ENCODE measurements at places on chromosomes 4 and X. TPM values are rescaled to one million over a fixed set of nuclear protein-coding genes. Genes with fewer than 3 reads are reported as not detected.

Gene MTMR8
- total RNA-seq, result 5.0 TPM

Gene L1CAM
- total RNA-seq, result 2.1 TPM

Gene ARHGAP10
- total RNA-seq, result 9.4 TPM

Gene CCKAR
- total RNA-seq, result not detected

Gene LRAT
- not detected for total RNA-seq

- peaks cover 3% of the 10 kb centered on the region for H3K4me1 ChIP-seq
- no peak overlapping the region for H3K4me3 ChIP-seq
- peaks cover 4% of the 10 kb centered on the region for H3K36me3 ChIP-seq
- H3K27me3 ChIP-seq, result no peaks in the 10 kb centered on the region
- no peak overlapping the region for H3K27ac ChIP-seq
Measured at GRCh38 chrX:51837921-51838320, 55.5 kb upstream of the MAGED1 start.

GRCh38 chr4:82373486-82373815 lies 340 bp downstream of the HNRNPD start:
- peak overlapping the region; percentile 97 for H3K4me3 ChIP-seq
- peaks cover 45% of the 10 kb centered on the region for H3K4me1 ChIP-seq
- H3K27me3 ChIP-seq, result no peaks in the 10 kb centered on the region
- no peak for DNase-seq
- peaks cover 68% of the 10 kb centered on the region for H3K36me3 ChIP-seq

DNA sequence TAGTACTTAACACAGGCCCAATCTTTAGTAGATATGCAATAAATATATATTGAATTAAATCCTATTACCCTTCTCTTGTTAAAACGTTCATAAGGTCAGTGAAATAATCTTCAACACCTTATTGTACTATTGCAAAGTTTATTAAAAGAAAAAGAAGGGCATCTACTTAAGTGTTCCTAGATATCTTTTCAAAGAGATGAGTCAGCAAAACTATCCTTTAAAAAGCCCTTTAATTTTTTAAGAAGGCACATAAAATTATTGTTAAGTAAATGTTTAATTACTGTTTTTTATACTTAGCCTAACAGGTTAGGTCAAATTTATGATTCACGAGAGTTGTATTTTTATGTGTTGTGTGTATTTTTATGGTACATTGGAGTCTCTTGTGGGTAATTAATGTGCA lies 77.3 kb upstream of the PPP1R2C start:
- H3K27ac ChIP-seq, result no peak overlapping the region
- no peak overlapping the region for H3K4me3 ChIP-seq
- H3K4me1 ChIP-seq, result no peaks in the 10 kb centered on the region
- H3K36me3 ChIP-seq, result no peaks in the 10 kb centered on the region

- H3K27me3 ChIP-seq, result no peaks in the 10 kb centered on the region
- no peak overlapping the region for H3K4me3 ChIP-seq
- H3K4me1 ChIP-seq, result peaks cover 9% of the 10 kb centered on the region
- H3K27ac ChIP-seq, result no peak overlapping the region
- DNase-seq, result no peak
Measured at GRCh38 chr4:121239951-121240350, 75.8 kb upstream of the TNIP3 start.

DNA sequence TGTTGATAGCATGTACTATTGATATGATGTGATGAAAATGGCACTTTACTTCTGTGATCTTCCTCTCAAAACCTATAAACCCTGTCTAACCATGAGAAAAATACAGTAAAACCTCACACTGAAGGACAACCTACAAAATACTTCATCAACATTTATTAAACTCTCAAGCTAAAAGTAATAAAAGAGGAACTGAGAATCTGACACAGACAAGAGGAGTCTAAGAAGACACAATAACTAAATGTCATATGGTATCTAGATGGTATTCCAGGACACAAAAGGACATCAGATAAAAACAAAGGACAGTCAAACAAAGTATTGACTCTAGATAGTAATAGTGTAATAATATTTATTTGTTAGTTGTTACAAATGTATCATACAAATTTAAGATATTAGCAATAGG lies 655.3 kb downstream of the SH3BGRL start:
- H3K4me1 ChIP-seq, result no peaks in the 10 kb centered on the region
- no peak for DNase-seq
- no peak overlapping the region for H3K27ac ChIP-seq
- no peak overlapping the region for H3K4me3 ChIP-seq
- no peaks in the 10 kb centered on the region for H3K36me3 ChIP-seq
- no peaks in the 10 kb centered on the region for H3K27me3 ChIP-seq

- no peak overlapping the region for H3K4me3 ChIP-seq
- no peak overlapping the region for H3K27ac ChIP-seq
- H3K4me1 ChIP-seq, result peaks cover 37% of the 10 kb centered on the region
- peaks cover 36% of the 10 kb centered on the region for H3K36me3 ChIP-seq
Measured at GRCh38 chrX:13059637-13060499, 15.4 kb upstream of the FAM9C start.

- no peaks in the 10 kb centered on the region for H3K27me3 ChIP-seq
- peak overlapping the region; percentile 96 for H3K27ac ChIP-seq
- H3K36me3 ChIP-seq, result peaks cover 9% of the 10 kb centered on the region
- H3K4me1 ChIP-seq, result peaks cover 65% of the 10 kb centered on the region
- no peak for DNase-seq
- peak overlapping the region; percentile 77 for H3K4me3 ChIP-seq
Measured at GRCh38 chrX:56762707-56763555, 33.9 kb downstream of the NBDY start.

- H3K4me1 ChIP-seq, result peaks cover 41% of the 10 kb centered on the region
- peak overlapping the region; percentile 90 for H3K4me3 ChIP-seq
- peak; percentile 43 for DNase-seq
Measured at GRCh38 chr4:123398853-123399626, 2.4 kb downstream of the SPRY1 start.

All from activated CD4-positive, alpha-beta T cell treated with anti-CD3 and anti-CD28 coated beads, Interleukin-2, amount 10 ng/mL, durations not matched to agents 7 days and 5 days (primary cell).